ENCODE measurements at places on chromosomes 6 and 20. TPM values are rescaled to one million over a fixed set of nuclear protein-coding genes. Genes with fewer than 3 reads are reported as not detected.

- no peak for DNase-seq
Observed at GRCh38 chr6:150928882-150929281, 63.4 kb downstream of the MTHFD1L start.

- DNase-seq: no peak
Observed at GRCh38 chr20:276620-277495, 13.7 kb downstream of the C20orf96 start.

GRCh38 chr6:27295301-27296079 is 16.6 kb downstream of the POM121L2 start:
- no peak for DNase-seq

DNA sequence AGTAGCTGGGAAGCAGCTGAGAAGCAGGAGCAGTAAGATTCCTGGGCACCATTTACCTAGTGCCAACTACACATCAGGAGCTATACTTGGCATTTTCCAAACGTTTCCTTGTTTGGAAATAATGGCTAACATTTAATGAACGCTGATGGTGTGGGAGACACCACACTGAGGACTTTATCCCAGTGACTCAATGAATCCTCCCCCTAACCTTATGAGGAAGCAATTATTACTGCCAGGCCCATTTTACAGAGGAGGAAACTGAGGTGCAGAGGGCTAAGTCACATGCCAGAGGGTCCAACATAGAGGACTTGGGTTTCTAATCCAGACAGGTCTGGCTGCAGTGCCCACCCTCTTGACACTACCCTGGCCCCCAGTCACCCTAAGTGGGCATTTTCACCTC is 6.1 kb downstream of the PTGIS start:
- DNase-seq: no peak

GRCh38 chr6:53786832-53787231 is 8.0 kb upstream of the LRRC1 start:
- DNase-seq: no peak

GRCh38 chr6:2111162-2111677 is 134.2 kb downstream of the GMDS start:
- DNase-seq: no peak

GRCh38 chr6:164013480-164014208 is 599.1 kb downstream of the QKI start:
- no peak for DNase-seq

DNA sequence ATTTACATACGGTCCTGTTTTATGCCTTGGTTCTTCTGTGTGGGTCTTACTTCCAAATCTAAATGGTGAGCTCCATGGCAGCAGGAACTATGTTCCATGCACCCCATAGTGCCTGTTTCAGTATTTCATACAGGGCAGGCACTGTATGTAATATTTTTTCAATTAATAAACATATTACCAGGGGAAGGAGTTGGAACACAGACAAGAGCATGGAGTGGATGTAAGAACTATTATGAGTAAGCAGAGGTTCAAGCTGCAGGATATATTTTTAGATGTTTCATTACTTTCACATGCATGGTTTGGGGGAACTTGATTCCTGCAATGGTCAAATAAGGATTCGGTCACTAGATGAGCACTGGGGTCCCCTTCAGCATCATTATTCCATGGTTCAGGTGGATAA is 108.3 kb downstream of the KIF13A start:
- DNase-seq: no peak

DNA sequence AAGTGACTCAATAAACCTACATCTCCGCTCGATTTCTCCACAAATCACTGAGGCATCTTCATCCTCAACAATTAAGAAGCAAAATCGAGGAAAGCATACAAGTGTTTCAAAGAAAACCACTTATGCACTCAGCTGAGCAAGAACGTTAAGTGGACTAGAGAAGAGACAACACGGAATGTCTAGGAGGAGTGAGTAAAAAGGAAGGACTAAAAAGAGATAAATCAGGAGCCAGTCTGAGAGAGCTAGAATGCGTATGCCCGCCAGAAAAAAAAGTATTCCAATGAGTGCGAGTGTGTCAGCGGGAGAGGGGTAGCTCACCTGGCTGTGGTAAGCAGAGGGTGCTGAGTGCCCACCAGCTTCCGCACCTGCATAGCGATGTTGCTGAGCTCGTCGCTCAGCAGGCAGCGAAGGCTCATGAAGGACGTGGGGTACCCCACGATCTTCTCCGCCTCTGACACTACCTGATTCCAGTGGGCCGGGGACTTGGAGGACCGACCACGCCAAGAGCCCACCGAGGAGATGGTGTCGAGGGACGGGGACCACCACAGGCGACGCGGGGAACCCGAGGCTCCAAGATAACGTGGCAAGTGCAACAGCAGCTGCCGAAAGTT is 587 bp downstream of the PDSS2 start:
- no peak for DNase-seq

GSTA4 gene
- 107 TPM for polyA plus RNA-seq

BTNL2 gene
- 1.3 TPM for polyA plus RNA-seq

PAX1 gene
- polyA plus RNA-seq: not detected

F13A1 gene
- polyA plus RNA-seq: 13.2 TPM

TFAP2C gene
- 0.54 TPM for polyA plus RNA-seq

MEP1A gene
- polyA plus RNA-seq: not detected

ADGRF1 gene
- 51.8 TPM for polyA plus RNA-seq

ARFGEF3 gene
- polyA plus RNA-seq: 6.4 TPM

C6orf58 gene
- 0.82 TPM for polyA plus RNA-seq
